Activated CD4-positive, alpha-beta T cell treated with anti-CD3 and anti-CD28 coated beads, Interleukin-2, amount 50 U/mL, for 48 hours (primary cell): ENCODE measurements at places on chromosomes 3 and 15.

DNA sequence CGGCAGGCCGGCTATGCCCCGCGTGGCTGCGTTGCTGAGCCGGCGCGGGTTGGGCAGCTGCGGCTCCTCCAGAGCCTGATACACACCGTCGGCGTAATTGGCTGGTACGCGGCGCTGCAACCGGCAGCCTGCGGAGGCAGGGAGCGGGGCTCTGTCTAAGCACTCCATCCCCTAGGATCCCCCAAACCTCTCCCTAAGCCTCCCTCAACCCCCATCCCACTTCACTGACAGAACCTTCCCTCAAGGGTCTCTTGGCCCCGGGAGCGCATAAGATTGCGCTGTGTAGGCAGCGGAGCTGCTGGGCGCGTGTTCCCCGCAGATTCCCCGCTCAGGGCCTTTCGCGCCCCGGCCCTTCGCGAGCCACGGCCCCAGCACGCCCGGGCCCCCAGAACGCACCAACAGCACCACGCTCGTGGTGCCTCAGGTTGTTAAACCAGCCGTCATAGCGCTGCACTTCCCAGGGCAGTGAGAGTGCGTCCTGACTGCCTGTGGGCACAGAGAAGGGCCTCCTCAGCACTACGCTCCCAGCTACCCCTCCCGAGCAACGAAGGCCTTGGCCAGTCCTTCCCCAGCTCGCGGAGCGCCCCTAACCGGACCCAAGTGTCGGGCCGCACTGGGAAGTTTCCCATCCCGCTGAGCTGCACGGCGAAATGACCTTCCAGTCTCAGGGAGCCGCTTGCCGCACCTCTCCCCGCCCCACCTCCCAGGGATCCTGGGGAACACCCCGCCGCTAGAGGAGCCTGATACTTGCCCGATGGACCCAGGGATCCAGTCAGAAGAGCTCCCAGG is 1.2 kb downstream of the DUOX2 start:
- DNase-seq: no peak

- DNase-seq: no peak
These were observed 39.0 kb downstream of the UBE2E2 start for GRCh38 chr3:23242106-23242505.

DNA sequence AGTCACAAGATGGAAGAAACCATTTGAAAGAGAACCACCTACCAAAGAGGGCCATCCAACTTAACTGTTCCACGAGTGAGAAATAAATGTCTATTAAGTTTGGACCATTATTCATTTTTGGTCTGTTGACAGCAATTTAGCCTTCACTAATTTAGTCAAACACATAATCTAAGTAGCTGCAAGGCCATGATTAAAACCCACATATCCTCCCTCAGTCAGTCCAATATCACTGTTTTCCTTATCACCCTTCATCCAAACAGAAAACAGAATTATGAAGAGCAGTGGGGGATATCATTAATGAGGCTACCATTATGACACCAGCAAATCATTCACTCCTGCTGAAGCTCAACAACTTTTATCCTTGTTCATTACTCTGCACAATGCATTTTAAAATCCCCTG is 52.0 kb downstream of the PIK3CB start:
- no peak for DNase-seq

DNA sequence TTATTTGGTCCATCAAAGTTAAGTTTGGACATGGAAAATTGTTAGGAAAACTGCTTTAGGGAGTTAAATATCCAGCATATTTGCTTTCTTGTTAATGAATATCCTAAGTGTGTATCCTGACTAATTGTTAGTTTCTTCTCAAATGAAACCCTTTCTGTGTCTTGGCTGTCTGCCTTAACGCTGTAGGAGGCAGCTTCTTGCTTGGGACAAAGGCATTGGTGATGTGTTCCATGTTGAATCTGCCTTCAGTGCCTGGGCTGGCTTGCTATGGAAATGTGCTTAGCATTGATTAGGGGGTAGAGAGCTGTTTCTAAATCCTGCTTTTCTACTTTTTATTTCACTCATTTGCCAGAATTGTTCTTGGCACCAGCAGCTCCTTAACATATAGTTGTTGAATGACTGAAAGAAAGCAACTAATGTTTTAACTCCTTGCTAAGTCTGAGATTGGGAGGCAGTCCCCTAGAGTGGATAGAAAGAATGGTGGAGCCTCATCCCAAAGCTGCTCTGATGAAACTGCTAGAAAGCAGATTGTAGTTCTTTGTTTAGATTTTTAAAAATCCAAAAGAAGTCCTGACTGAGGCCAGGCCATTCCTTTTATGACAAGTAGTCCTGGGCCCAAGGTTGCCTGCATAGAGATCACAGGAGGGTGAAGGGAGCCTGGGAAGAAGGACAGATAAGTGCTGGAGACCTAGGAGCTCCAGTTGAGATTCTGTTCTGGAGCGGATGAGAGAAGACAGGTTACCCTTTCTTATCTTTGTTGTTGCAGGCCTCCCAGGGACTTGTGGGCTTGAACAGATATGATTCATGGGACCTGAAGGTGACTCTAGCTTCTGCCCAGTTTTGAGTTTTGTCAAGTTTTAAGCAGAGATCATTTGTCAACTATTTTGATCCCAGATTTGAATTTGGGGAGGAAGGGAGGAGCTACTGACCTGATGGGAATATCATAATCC is 39.3 kb downstream of the OXNAD1 start:
- DNase-seq: no peak

- no peak for DNase-seq
These were observed 41.6 kb downstream of the ABCC5 start for GRCh38 chr3:183975981-183976662.

GRCh38 chr3:138219255-138219654 is 32.2 kb downstream of the ARMC8 start:
- no peak for DNase-seq

- no peak for DNase-seq
These were observed 62.4 kb downstream of the C3orf80 start for GRCh38 chr3:160287666-160288065.

DNA sequence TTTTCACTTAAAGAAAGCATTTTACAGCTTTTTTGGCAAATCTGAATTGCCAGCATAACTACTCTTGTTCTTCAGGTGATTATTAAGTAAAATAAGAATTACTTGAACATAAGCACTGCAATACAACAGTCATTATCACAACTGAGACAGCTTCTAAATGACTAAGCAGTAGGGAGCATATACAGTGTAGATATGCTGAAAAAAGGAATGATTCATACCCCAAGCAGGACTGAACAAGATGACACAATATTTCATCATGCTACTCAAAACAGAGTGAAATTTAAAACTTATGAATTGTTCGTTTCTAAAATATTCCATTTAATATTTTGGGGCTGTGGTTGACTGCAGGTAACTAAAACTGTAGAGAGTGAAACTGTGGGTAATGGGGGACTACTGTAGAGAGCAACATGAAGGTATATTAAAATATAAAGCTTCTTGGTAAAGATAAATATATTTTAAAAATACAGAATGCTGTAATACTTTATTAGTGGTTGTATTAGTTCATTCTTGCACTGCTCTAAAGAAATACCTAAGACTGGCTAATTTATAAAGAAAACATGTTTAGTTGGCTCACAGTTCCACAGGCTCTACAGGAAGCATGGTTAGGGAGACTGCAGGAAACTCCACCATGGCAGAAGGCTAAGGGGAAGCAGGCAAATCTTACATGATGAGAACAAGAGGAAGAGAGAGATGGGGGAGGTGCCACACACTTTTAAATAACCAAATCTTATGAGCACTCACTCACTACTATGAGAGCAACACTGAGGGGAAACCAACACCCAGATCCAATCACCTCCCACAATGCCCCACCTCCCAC is 84.8 kb downstream of the DCLK3 start:
- DNase-seq: no peak

GRCh38 chr3:151219056-151219455 is 16.0 kb upstream of the GPR171 start:
- no peak for DNase-seq

- no peak for DNase-seq
These were observed 5.0 kb upstream of the IL17RC start for GRCh38 chr3:9911863-9912262.
